ENCODE measurements at places on chromosomes 6 and 20. TPM values are rescaled to one million over a fixed set of nuclear protein-coding genes. Genes with fewer than 3 reads are reported as not detected.

DNA sequence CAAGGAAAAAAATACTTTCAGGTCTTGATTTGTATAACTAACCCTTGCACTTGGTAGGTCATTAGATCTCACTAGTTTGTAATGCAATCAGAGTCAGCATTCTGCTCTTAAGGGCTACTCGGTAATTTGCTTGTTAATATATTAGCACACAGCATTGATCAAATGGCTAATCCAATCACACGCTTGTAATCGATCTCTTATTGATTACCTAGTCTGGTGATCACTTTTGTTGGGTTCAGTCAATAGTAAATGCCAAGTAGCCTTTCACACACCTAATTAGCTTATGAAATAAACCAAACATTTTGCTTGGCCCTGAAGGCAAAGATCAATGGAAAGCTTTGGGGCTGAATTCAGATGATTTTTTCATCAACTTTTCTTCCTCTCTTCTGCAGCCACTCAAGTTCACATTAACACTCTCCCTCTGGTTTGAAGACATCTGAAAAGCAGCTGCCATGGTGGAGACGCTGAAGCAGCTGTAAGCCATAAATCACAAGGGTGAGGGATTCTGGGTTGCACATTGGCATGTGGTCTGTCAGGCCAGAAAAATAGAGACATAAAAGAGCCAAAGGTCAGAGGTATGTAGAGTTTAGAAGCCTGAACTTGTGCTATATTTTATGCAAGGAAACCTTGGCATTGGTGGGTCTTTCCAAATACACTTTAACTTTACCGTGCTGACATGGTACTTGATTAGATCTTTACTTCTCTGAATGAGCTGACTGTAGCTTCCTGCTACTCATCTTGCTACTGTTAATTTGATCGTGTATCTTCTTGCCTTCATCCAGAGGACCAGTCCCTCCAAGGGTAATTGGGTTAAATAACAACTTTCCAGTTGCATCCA lies 234.4 kb downstream of the SIM1 start:
- no peak for DNase-seq

- no peak for DNase-seq
These were observed 369.9 kb downstream of the CDH26 start for GRCh38 chr20:60327971-60328660.

- no peak for DNase-seq
These were observed 160.5 kb downstream of the BACH2 start for GRCh38 chr6:90136176-90136575.

COL21A1 gene
- 143 TPM for polyA plus RNA-seq

Measured in right renal cortex interstitium (tissue), 3 donors.